GM18507 (cell line): ENCODE measurements at places on chromosomes 6 and 20.

- DNase-seq: no peak
Measured at GRCh38 chr6:110756817-110757216, 58.5 kb downstream of the CDK19 start.

DNA sequence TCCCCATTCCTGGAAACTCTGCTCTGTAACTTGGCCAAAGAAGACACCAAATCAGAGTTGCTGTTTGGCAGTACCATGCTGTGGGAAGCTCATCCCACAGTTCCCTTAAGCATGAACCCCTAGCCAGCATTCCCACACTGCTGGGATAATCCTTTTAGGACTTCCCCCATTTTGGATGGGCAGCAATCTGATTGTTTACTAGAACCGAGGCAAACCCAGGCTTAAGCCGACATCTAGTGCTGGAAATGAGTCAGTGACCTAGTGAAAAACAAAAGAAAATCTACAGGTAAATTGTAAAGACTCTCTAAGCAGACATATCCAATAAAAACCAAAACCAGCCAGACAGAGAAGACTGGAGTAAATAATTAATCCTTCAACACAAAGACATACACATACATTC is 5.2 kb downstream of the DNAH8 start:
- DNase-seq: no peak

DNA sequence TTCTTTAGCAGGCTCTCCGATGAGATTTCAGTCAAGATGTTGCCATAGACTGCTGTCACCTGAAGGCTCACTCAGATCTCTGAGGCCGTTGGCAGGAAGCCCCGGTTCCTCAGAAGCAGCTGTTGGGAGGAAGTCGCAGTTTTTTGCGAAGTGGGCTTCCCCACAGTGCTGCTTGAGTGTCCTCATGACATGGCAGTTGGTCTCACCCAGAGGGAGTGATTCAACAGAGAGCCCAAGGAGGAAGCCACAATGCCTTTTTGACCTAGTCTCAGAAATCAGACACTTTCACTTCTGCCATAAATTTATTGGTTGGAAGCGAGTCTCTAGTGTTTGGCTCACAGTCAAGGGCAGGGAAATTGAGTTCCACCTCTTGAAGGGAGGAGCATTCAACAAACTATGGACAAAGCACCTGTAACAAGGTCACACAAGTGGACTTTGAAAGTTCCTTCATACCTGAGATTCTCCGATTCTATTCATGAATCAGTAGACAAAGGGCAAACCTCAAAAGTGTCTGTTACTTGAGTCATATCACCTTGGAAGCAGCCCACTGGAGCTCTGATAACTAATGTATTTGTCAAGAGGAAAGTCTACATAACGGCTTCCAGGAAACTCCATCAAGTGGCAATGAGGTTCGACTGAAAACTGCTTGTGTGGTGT is 208.3 kb downstream of the TASP1 start:
- no peak for DNase-seq

- no peak for DNase-seq
Measured at GRCh38 chr6:90536520-90536919, 50.4 kb downstream of the MAP3K7 start.

DNA sequence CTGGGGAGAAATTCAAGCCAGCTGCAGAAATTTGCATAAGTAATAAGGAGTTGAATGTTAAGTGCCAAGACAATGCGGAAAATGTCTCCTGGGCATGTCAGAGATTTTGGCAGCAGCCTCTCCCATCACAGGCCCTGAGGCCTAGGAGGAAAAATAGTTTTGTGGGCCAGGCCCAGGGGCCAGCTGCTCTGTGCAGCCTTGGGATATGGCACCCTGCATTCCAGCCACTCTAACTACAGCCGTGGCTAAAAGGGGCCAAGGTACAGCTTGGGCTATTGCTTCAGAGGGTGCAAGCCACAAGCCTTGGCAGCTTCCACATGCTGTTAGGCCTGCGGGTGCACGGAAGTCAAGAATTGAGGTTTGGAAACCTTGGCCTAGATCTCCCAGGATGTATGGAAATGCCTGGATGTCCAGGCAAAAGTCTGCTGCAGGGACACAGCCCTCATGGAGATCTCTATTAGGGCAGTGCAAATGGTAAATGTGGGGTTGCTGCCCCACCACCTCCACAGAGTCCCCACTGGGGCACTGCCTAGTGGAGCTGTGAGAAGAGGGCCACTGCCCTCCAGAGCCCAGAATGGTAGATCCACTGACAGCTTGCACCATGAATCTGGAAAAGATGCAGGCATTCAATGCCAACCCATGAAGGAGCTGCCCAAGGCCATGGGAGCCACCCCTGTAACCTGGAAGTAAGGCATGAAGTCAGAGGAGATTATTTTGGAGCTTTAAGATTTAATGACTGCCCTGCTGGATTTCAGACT is 126.5 kb downstream of the DTNBP1 start:
- no peak for DNase-seq
